ENCODE measurements at places on chromosomes 11 and 22. TPM values are rescaled to one million over a fixed set of nuclear protein-coding genes. Genes with fewer than 3 reads are reported as not detected.

Gene MFRP
- not detected for total RNA-seq

DNA sequence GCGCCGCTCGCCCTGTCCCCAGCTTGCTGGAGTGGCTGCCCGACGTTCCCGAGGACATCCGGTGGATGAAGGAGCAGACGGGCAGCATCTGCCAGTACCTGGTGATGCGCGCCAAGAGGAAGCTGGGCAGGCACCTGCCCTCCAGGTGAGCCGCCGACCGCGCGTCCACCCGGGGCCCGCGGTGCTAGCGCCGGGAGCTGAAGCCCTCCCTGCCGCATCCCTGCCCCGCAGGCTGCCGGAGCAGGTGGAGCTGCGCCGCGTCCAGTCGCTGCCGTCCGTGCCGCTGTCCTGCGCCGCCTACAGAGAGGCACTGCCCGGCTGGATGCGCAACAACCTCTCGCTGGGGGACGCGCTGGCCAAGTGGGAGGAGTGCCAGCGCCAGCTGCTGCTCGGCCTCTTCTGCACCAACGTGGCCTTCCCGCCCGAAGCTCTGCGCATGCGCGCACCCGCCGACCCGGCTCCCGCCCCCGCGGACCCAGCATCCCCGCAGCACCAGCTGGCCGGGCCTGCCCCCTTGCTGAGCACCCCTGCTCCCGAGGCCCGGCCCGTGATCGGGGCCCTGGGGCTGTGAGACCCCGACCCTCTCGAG is 3.3 kb upstream of the CRACR2B start:
- no peak for DNase-seq

GRCh38 chr11:11217929-11218628 is 135.0 kb downstream of the CSNK2A3 start:
- no peak for DNase-seq

Gene ZNF70
- total RNA-seq: 2.6 TPM

DNA sequence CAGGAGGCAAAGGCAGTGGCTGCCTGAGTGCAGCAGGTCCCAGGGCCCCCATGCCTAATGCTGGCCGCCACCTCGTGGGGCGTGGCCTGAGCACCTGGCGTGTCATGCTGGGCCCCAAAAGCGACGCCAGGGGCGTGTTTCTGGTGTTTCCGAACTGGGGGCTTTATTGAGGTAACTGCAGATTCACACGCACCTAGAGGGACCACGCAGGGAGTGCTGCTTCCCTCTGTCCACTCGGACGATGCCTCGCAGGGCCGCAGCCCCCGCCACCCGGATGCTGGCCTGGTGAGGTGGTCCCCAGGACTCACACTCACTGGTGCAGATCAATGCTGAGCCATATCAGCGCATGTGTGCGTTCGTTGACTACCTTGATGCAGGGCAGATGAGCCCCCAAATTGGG is 736.2 kb downstream of the BRD1 start:
- DNase-seq: no peak

GRCh38 chr11:60566776-60567175 is 51.6 kb downstream of the MS4A13 start:
- no peak for DNase-seq

Measured in M059J (cell line).